Left ventricle myocardium inferior (tissue), 1 donor: ENCODE measurements at places on chromosomes 1 and 21. TPM values are rescaled to one million over a fixed set of nuclear protein-coding genes. Genes with fewer than 3 reads are reported as not detected.

- DNase-seq: no peak
Observed at GRCh38 chr1:244092964-244093638, 42.0 kb downstream of the ZBTB18 start.

DNA sequence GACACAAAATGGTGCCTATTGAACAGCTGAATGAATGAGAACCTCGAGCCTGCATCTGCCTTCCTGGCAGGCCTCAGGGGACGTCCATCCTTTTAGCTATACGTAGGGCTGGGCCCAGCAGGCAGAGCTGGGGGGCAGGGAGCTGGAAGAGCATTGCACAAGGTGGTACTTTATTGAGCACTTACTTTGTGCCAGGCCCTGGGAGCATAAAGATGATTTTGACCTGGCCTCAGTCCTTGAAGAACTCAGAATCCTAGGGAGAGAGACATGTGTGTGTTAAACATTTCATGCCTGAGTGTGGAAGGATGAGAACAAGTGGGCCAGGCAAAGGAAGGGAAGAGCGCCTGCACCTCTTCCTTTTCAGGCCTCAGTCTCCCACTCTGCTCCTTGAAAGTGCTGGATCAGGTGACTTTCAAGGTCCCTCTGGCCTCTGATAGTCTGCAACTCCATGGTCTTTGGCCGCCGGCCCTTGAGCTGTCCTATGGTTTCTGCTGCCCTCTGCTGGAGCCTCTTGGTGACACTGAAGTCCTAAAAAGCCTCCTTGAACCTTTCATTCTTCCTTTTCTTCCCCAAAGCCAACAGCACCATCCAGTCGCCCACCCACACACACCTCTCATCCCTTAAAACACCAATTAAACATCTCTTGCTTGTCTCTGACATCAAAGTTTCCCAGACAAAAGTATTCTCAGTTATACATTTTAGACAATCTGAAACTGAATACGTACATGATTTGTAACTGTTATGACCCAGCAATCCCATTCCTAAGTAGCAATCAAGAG lies 3.5 kb upstream of the PEAR1 start:
- peak; percentile 81 for DNase-seq

- no peak for DNase-seq
Observed at GRCh38 chr1:214111796-214112195, 124.0 kb downstream of the PROX1 start.

DNA sequence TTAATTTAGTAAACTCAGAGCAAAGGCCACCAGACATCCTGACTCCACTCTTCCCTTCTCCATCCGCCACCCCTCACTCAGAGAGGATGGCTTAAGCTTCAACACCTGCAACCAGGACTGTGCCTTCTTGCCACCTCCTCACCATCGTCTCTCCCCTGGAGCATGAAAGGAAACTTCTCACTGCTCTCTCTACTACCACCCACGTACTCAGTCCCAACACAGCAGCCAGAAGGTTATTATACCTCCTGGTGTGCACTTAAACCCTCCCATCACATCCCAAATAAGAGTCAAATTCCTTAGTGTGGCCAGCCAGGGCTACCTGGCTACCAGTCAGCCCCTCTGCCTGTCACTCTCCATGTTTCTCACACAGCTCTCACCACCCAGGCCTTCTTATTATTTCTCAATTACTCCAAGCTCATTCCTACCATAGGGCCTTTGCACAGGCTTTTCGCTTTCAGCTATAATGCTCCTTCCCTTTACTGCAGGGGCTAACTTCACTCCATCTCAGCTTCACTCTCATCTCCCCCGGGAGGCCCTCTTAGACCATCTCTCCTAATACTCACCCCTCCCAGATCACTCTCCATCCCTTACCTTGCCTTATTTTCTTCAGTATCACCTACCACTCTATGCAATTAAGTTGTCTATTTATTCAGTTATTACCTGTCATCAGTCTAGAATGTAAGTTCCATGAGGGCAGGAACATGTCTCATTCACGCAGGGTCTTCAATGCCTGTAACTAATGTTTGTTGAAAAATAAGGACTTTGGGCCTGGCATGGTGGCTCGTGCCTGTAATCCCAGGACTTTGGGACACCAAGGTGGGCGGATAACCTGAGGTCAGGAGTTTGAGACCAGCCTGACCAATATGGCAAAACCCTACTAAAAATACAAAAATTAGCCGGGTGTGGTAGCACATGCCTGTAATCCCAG lies 137.5 kb downstream of the TOMM20 start:
- no peak for DNase-seq

GRCh38 chr1:171188388-171189266 lies 3.5 kb downstream of the FMO2 start:
- DNase-seq: peak; percentile 41

DNA sequence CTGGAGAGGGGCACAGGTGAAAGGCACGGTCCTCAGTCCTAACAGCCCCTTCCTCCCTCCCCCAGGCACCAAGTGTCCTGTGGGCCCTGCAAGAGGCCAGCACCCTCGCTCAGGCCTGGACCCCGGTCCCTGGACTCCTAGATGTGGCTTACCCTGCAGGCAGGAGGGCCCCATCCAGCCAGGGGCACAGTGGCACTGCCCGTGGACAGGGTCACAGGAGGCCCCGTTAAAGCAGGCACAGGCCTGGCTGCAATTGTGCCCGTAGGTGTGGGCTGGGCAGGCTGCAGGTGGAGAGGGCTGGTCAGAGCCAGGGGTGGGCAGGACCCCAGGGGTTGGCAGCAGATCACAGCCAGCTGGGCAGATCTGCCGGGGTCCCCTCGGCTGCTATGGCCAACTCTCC lies 44.5 kb downstream of the ARHGEF16 start:
- no peak for DNase-seq

- no peak for DNase-seq
Observed at GRCh38 chr1:26856604-26857469, 6.1 kb upstream of the SFN start.

DNA sequence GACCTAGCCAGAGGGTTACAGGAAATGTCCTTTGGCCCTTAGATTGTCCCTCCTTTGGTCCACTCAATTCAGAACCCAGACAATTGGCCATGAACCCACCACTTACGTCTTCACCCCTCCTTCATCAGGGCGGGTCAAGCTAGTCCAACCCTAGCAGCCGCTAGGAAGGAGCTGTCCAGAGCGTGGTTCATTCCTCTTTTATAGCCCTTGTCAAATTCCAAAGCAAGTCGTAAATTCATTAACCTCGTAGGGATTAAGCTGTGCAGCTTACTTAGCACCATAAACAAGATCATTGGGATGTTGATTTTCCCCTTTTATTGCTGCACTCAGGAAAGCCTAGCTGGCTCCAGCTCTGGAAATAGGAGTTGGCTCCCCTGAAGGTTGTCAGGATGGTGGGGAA lies 90.1 kb downstream of the TMEM53 start:
- DNase-seq: no peak

DNA sequence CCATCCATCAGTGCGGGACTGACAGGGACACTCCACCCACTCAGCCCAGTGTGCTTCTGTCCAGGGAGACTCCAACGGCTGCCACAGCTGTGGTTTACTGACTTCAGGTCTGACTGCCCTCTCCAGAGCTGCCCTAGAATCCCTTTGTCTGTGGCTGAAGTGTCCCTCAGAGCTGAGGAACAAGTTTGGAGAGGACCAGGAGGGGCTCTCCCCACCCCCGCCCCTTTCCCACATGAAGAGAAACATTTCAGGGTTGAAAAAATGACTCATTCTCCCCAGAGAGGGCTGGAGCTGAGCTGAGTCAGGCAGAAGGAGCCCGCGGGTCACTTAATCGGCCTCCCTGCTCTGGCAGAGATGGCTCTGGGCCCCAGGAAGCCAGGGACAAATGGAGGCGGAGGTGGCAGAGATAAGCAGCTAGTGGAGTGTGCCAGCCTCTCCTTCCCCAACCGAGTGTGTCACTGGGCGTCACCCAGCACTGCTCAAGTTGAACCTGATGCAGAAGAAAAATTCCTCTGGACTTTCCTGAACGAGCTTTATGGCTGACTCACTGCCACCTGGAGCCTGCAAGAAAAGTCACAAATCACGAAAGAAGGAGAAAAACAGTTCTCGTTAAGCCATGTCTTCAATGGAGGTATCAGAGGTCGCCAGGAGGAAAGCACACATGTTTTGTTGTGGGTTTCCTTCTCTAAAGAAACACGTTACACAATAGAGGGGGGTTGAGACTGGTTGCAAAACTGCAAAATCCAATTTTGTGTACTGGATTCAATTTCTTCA lies 34.3 kb upstream of the ECE1 start:
- DNase-seq: peak; percentile 73

DNA sequence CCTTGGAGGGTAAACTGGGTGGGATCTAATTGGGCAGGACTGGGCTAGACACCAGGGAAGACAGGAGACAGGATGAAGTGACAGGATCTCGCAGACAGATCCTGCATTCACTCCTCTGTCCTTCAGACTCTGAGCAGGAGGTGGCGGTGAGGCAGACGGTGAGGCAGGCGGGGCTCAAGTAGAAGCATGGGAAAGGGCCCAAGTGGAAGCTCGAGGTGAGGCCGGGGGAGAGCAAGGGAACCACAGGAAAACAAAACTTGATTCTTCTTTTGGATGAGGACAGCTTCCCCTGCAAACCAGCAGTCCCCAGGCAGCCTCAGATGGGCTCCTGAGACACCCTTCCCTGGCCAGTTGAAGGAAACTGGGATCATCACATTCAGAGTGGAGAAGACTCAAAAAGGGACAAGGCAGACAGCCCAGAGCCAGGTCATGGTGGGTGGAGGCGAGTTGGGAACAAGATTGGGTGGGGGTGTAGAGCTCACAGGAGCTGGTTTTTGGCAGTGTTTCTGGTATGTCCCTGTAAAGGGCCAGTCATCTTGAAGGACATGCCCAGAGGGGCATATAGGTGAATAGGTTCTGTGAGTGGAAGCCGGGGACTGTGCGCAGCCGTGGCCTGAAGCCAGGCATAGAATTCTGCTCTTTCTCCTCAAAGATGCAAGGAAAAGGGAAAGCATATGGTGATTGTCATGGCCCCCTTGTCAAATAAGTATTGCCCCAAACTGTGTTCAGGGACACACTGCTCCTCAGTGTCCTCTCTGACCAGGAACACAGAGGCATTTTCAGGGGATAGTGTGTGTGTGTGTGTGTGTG lies 18.0 kb downstream of the INKA2 start:
- no peak for DNase-seq

DNA sequence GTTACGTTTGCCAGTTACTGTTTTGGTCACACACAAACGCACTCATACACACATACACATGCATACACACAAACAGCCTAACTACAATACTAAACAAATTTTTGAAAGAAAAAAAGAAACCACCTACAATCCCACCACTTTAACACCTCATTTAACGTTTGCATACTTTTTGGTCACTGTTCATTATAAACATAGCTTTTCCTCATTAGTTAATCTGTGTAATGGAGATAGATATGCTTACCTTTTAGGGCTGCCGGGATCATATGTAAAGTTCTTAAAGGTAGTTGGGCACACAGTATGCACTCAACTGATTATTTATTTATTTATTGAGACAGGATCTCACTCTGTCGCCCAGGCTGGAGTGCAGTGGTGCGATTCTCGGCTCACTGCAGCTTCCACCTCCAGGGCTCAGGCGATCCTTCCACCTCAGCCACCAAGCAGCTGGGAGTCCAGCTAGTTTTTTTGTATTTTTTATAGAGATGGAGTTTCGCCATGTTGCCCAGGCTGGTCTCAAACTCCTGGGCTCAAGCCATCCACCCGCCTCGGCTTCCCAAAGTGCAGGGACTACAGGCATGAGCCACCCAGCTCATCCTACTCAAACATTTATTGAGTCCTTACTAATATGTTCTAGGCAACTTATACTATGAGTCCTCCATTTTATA lies 677 bp upstream of the BCL10 start:
- no peak for DNase-seq

The LRRC3 gene
- 1.8 TPM for total RNA-seq

The PGLYRP3 gene
- total RNA-seq: not detected

The ST6GALNAC5 gene
- 0.41 TPM for total RNA-seq

The DCST1 gene
- total RNA-seq: not detected

The OR2G6 gene
- not detected for total RNA-seq

The NPR1 gene
- total RNA-seq: 10.4 TPM

The CYP4A22 gene
- not detected for total RNA-seq

The CTH gene
- total RNA-seq: 0.91 TPM
